GM18507 (cell line): ENCODE measurements at places on chromosomes 1 and 21.

- no peak for DNase-seq
Observed at GRCh38 chr1:156866249-156866909, 5.7 kb downstream of the NTRK1 start.

- DNase-seq, result no peak
Observed at GRCh38 chr1:56824271-56824670, 5.1 kb upstream of the FYB2 start.

DNA sequence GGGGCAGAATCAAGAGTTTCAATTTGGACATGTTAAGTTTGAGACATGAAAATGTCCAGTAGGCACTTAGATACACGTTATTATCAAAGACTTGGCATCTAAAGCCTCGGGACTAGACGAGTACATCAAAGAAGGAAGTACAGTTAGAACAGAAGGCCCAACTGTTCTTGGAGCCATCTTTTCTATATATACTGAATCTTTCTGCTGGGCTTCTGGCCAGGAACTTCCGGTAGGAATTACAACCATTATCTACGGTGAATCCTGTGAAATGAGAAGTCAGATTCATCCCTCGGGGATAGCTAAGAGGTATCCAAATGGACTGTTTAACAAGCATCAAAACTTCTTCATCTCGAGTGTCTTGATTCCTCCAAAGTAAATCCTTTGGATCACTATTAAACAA is 34.4 kb upstream of the NRDC start:
- DNase-seq, result no peak

- no peak for DNase-seq
Observed at GRCh38 chr1:114702737-114703136, 7.4 kb upstream of the AMPD1 start.

GRCh38 chr1:82158981-82159380 is 358.2 kb downstream of the ADGRL2 start:
- DNase-seq, result no peak

DNA sequence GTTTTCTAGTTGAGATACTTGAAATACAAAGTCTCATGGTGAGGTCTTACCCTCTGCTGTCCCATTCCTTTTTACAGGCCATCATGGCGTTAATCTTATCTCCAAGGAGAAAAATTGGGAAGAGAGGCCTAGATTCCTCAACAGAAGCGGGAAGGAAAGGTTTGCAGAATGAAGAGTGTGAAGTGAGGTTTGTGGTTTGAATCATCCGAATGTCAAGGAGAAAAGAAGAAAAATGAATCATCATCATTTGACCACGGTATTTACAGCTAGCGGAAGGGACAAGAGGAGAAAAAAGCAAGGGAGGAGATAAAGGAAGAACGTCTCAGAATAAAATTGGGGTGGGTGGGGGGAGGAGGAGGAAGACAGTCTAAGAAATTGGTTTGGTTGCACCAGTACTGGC is 935 bp upstream of the COG2 start:
- DNase-seq, result no peak

GRCh38 chr21:17539323-17539722 is 26.5 kb downstream of the CXADR start:
- no peak for DNase-seq

- DNase-seq, result no peak
Observed at GRCh38 chr1:221013691-221014660, 134.7 kb downstream of the HLX start.
